NCI-H446 (cell line): ENCODE measurements at places on chromosomes 13 and 19.

DNA sequence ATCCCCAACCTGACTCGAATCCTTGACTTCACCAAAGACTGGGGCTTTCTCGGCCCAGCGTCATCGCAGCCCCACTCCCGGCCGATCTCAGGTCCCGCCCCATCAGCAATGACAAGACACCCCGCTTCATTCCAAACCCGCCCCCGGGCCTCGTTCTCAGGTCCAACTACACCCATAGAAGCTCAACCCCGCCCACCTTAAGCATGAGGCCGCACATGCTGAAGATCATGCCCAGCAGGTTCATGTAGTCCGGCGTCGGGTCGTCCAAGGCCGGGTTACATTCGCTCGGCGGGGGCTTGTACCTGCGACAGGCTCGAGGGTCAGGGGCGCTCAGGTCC lies 2.3 kb downstream of the WDR83 start:
- DNase-seq = no peak

DNA sequence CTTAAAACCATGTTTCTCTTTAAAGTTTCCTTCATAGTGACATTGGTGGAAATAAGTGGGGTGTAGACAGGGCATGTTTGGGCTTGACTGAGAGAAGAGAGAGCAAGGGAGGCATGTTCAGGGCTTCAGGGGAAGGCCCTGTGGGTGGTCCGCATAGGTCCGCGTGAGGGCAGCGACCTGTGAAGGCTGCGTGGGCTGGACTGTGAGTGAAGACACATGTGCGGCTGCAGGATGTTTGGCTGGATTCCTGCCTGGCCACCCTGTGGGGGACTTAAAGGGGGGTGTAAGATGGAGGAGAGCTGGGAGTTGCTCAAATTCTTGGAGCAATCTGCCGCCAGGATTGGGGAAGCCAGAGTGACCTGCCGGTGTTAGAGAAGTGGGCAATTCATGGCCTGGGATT lies 23.8 kb upstream of the KLF12 start:
- no peak for DNase-seq

GRCh38 chr19:325173-325936 lies 19.2 kb downstream of the MIER2 start:
- DNase-seq = no peak

- no peak for DNase-seq
Observed at GRCh38 chr19:5588441-5588840, 20.7 kb upstream of the TINCR start.

DNA sequence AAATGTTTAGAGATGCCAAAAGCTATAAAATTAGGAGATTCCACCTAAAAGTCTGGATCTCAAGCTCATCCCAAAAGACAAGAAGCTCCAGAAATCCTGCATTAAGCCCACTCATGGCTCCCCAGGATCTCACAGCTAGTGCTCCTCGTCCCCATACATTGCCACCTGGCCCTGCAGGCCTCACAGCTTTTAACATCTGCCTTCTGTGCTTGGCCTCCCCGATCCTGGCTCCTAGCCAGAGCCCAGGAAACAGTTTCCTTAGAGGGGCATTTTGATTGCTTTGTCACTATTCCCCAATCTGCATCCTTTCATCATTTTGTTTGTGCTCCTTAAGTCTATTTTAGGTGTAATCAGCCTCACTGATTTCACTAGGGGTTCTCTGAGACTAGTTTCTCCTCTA lies 14.5 kb upstream of the DCT start:
- peak; percentile 2 for DNase-seq

DNA sequence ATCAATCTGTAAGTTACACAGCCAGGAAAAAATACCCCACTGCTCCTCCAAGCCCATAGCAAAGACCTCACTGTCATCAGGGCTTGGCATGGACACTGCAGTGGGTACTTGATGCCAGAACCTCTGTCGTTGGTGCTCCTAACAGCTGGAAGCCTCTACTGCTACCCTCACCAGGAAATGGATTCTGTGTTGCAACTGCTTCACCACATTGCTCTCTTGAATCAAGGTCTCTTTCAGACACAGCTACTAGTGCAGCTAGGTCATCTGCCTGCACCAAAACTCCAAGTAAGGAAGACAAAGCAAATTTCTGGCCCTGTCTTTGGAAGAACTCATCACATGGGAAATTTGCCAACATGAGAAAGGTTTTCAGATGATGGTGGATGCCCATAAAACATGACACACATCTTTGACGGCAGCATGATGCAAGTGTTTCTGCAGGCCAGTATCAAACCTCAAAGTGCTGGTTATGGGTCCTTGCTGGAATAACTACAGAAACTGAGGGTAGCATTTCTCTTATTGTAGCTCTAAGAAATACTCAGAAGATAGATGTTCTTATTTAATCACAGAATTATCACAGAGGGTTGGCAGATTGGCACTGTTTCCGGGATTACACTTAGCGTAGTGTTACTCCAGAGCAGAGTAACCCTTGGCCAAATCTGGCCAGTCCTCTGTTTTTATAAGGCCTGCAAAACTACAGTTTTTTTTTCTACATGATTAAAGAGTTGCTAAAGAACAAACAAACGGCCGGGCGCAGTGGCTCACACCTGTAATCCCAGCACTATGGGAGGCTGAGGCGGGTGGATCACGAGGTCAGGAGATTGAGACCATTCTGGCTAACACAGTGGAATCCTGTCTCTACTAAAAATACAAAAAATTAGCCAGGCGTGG lies 12.9 kb upstream of the PCCA start:
- DNase-seq = no peak

DNA sequence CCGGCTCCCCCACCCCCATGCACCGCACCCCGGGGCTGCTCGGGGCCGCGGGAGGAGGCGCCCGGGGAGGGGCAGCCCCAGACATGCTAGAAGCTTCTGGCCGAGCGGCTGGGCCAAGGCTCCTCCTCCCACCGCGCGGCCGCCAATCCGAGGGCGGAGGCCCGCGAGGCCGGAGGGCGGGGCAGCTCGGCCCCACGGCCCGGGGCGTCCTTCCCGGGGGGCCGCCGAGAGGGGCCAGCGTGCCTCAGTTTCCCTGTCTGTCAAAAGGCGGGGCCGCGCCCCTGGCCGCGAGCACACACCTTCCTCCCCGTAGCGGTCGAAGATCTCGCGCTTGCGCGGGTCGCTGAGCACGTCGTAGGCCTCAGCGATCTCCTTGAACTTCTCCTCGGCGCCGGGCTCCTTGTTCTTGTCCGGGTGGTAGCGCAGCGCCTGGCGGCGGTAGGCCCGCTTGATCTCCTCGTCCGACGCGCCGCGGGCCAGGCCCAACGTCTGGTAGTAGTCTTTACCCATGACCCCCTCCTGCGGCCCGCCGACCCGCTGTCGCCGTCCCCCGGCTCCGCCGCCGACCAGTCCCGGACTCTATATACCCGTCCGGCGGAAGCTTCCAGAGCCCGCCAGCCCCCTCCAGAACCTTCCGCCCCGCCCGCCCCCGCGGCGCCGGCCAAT lies at the start of gene DNAJB1:
Gene DNAJB1, minus strand, starts transcription at position 558 of the 666 bp plus-strand sequence. Its CDS starts 48 bp downstream, at position 510.
- peak; percentile 75 for DNase-seq

- DNase-seq = no peak
Observed at GRCh38 chr13:112060282-112060830, 6.6 kb upstream of the SOX1 start.

DNA sequence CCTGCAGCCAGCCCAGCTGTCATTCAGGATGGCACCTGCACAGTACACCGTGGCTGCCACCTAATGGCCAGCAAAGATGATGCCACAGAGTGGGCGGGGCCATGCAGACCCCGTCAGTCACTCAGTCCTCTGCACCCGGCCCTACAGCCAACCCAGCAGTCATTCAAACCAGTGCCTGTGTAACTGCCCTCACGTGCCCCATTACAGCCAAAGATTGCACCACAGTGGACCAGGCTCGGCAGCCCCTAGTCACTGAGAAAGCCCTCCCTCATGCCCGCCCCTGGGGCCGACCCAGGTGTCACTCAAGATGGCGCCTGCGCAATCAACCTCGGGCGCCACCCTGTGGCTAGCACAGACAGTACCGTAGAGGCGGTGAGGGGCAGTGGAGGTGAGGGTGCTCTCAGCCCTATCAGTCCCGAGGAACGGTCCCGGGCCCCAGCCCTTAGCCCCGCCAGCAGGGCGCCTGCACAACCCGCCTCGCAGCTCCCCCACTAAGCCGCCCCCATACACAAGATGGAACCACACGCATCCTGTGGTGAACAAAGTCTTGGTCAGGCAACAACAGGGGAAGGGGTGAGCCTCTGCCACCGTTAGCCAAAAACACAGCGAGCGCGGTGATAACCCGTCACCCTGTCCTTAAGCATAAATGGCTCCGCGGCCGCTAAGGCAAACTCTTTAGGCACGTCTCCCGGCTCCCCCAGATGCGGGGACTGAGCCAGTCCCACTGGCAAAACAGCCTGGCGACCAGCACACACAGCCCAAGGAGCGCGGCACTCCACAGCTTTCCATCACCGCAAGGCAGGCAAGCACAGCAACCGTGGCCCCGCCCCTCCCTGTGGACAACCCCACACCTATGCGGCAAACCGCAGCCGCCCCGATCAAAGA lies 2.3 kb downstream of the PEG3 start:
- DNase-seq = no peak

GRCh38 chr13:23667750-23668149 lies 97.5 kb downstream of the TNFRSF19 start:
- DNase-seq = no peak

DNA sequence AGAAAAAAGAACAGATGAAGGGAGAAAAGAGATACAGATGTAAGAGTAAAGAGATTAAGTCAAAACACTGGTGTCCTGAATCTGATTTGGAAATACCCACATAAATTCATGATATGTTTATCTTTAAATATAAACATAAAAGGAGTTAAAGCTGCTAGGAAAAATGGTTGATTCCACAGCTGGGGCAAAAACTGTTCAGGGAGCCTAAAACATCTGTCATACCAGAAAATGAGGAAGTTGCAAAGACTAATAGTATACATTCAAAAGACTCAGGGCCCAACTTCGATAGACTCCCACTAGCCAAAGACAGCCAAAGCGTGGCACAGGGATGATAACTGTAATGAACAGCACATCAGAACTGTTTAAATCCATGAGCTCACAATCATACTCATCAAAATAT lies 62.0 kb downstream of the ABCC4 start:
- no peak for DNase-seq

DNA sequence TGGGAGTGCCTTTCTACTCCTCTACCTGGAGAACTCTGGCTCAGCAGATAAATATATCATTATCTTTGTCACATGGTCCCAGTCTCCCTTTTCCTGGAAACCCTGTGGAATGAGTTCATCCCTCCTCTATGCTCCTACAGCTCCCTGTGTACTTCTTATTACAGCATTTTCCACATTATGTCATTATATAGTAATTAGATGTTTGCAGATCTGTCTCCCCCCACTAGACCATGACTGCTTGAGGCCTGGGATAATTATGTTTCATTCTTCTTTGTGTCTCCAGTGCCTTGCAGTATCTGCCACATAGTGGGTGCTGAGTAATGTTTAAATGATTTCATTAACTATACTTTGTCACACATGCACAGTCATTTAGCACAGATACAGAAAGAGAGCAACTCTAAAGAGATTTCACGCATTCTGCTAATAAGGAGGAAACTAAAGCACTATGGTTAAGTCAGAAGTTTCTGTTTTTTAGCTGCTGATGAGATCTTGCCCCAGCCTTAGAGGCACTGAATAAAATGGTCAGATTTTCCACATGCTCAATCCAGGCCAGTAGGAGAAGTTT lies 66.1 kb upstream of the DIAPH3 start:
- DNase-seq = no peak

- peak; percentile 39 for DNase-seq
Observed at GRCh38 chr19:8158411-8159074, 9.2 kb upstream of the FBN3 start.

GRCh38 chr13:111489301-111489700 lies 168.9 kb downstream of the TEX29 start:
- DNase-seq = no peak

GRCh38 chr19:14023404-14024235 lies 4.3 kb upstream of the RLN3 start:
- peak; percentile 17 for DNase-seq

DNA sequence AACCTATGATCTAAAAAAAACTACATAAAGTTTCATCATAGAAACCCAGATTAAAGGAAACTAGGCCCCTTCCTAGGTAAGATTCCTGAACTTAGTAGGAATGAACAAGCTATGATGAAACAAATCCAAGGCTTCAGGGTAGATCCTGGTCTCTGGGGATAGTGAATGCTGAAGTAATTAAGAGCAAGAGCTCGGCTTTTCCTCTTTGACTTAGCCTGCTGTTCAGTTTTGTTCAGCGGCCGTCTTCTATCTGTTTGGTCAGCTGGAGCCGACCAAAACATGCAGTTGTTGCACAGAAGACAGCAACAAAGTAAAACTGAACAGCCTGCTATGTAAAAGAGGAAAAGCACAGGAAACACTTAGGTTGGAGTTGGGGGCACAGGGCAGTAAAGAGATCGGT lies 44.1 kb upstream of the RFXAP start:
- DNase-seq = no peak

- peak; percentile 22 for DNase-seq
Observed at GRCh38 chr19:13920940-13921747, 15.1 kb downstream of the CC2D1A start.

GRCh38 chr19:2270423-2271233 lies 11.3 kb downstream of the PEAK3 start:
- peak; percentile 11 for DNase-seq

- no peak for DNase-seq
Observed at GRCh38 chr13:91375116-91375729, 23.2 kb upstream of the GPC5 start.

- DNase-seq = no peak
Observed at GRCh38 chr19:15114153-15114540, 6.9 kb downstream of the SYDE1 start.

DNA sequence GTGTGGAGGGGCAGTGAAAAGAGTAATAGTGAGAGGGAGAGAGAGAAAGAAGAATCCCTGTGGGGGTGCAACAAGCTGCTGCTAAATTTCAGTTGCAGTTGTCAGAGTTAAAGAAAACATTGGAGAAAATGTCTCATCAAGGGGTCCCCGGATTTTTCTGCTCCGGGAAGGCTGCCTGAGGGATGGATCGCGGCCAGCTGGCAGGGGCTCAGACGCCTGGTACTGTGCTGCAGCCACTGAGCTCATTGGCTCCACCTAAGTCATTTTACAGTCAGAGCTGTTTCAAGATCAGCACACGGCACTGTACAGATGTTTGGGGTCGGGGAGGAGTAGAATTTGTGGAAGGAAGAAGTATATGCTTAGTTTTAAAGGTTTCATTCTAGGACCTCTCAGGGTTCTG lies 106.2 kb downstream of the SHISA2 start:
- DNase-seq = no peak
